ENCODE measurements at places on chromosomes 2 and 18. TPM values are rescaled to one million over a fixed set of nuclear protein-coding genes. Genes with fewer than 3 reads are reported as not detected.
A peak's percentile ranks its signal among the peaks of the same experiment; 100 is the strongest.

DNA sequence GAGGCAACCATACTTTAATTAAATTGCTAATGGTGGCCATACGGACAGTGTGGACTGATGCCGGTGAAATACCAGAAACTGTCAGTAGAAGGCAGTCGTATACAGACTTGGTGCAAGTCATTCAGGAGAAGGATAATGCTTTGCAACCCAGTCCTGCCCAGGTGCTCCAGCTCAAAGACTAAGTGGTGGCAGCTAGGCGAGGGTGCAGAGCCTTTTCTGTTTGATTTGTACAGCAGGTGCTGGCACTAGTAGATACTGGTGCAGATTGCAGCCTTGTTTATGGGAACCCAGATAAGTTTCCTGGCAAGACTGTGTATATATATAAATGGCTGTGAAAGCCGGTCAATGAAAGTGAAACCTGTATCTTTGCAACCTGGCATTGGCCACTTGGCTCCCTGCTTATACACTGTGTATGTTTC is 208.3 kb upstream of the SYT4 start:
- H3K36me3 ChIP-seq, result no peaks in the 10 kb centered on the region
- H3K4me3 ChIP-seq, result no peak overlapping the region

DNA sequence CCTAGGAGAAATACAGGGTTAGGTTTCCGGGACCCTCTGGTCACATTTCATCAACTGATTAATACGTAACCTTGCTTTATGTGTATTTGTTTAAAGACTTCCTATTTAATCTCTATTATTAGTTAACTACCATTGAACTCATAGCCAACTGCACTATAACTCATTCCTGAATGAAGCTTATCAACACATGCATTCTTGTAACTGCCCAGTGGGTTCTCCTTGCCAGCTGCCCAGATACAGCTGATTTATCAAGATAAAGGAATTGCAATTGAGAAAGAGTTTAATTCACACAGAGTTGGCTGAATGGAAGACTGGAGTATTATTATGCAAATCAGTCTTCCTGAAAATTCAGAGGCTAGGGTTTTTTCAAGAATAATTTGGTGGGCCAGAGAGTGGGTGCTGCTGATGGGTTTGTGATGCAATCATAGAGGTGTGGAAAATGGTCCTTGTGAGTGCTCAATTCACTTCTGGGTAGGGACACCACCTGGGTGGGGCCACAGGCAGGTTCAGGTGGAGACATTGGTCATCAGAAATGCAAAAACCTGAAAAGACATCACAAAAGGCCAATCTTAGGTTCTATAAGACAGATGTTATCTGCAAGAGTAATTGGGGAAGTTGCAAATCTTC is 21.1 kb upstream of the NOSTRIN start:
- no peaks in the 10 kb centered on the region for H3K27me3 ChIP-seq
- no peaks in the 10 kb centered on the region for H3K4me1 ChIP-seq
- H3K27ac ChIP-seq, result no peak overlapping the region
- no peak for DNase-seq
- no peaks in the 10 kb centered on the region for H3K36me3 ChIP-seq

- no peaks in the 10 kb centered on the region for H3K27me3 ChIP-seq
- H3K27ac ChIP-seq, result no peak overlapping the region
- H3K4me1 ChIP-seq, result no peaks in the 10 kb centered on the region
- H3K4me3 ChIP-seq, result no peak overlapping the region
- no peak for DNase-seq
These were observed 39.8 kb upstream of the EVA1A start for GRCh38 chr2:75600461-75601011.

GRCh38 chr2:212360068-212360460 is 178.5 kb downstream of the ERBB4 start:
- no peaks in the 10 kb centered on the region for H3K4me1 ChIP-seq
- H3K27ac ChIP-seq, result no peak overlapping the region
- H3K27me3 ChIP-seq, result no peaks in the 10 kb centered on the region
- no peak for DNase-seq
- no peaks in the 10 kb centered on the region for H3K36me3 ChIP-seq

DNA sequence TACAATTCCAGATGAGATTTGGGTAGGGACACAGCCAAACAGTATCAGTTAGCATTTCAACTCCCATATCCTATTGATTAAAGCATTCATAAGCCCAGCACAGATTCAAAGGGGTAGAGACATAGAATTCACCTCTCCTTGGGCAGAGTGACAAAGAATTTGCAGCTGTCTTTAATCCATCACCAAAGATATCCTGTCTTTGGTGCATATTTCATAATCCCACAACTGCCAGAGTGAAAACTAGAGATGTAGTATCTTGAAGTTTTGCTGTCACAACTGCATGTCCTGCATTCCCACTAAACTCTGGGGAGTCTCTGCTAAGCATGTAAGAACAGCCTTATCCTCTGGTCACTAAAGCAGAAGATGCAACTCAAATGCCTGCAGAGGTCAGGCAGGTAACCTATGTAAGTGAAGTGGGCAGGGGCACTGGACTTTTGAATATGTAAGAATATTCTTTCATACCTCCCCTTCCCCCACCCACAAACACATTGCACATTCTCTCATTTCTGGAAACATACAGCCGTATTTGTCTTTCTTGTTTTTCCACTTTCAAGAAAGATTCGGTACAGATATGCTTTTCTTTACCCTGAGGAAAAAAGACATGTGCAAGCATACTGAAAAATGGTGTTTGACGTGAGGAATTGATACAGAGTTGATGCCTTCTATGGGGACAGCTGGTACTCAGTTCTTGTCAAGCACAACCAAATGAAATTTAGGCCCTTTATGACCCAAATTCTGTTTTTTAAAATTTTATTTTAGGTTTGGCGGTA is 283.1 kb downstream of the SP3 start:
- H3K27ac ChIP-seq, result no peak overlapping the region
- DNase-seq, result no peak
- H3K27me3 ChIP-seq, result no peaks in the 10 kb centered on the region
- no peak overlapping the region for H3K4me3 ChIP-seq

DNA sequence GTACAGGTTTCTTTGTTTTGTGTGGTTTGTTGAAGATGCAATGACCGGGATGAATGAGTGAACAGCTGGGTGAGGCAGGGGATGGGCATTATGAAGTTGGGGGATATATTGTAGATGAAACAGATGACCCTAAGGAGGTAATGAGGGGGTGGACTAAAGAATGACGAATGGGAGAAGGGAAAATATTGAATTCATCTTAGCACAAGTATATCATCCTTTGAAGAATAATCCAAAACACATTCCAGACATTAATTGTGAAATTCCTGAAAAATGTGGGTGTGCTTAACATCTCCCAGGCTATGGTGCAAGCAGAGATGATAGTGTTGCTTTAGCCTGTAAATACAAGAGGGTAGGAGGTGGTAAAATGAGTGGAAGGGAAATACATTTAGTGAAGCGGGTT is 5.8 kb downstream of the CRIM1 start:
- no peaks in the 10 kb centered on the region for H3K36me3 ChIP-seq
- no peak overlapping the region for H3K4me3 ChIP-seq
- no peak for DNase-seq
- peak overlapping the region; percentile 35 for H3K27ac ChIP-seq
- H3K27me3 ChIP-seq, result no peaks in the 10 kb centered on the region

GRCh38 chr18:50836521-50836957 is 16.7 kb upstream of the MRO start:
- no peak overlapping the region for H3K27ac ChIP-seq
- no peaks in the 10 kb centered on the region for H3K4me1 ChIP-seq
- no peak overlapping the region for H3K4me3 ChIP-seq
- no peaks in the 10 kb centered on the region for H3K36me3 ChIP-seq
- no peaks in the 10 kb centered on the region for H3K27me3 ChIP-seq

GRCh38 chr18:67463829-67464228 is 52.7 kb downstream of the DSEL start:
- no peak overlapping the region for H3K4me3 ChIP-seq
- H3K4me1 ChIP-seq, result no peaks in the 10 kb centered on the region
- H3K27me3 ChIP-seq, result no peaks in the 10 kb centered on the region
- DNase-seq, result no peak
- H3K27ac ChIP-seq, result no peak overlapping the region

GRCh38 chr18:44342162-44342561 is 338.5 kb upstream of the SETBP1 start:
- no peak for DNase-seq
- no peaks in the 10 kb centered on the region for H3K4me1 ChIP-seq
- no peaks in the 10 kb centered on the region for H3K36me3 ChIP-seq
- no peak overlapping the region for H3K4me3 ChIP-seq
- H3K27ac ChIP-seq, result no peak overlapping the region

GRCh38 chr18:75739682-75740081 is 312.2 kb upstream of the SMIM21 start:
- no peak overlapping the region for H3K4me3 ChIP-seq
- H3K36me3 ChIP-seq, result no peaks in the 10 kb centered on the region
- no peaks in the 10 kb centered on the region for H3K4me1 ChIP-seq
- H3K27ac ChIP-seq, result no peak overlapping the region

DNA sequence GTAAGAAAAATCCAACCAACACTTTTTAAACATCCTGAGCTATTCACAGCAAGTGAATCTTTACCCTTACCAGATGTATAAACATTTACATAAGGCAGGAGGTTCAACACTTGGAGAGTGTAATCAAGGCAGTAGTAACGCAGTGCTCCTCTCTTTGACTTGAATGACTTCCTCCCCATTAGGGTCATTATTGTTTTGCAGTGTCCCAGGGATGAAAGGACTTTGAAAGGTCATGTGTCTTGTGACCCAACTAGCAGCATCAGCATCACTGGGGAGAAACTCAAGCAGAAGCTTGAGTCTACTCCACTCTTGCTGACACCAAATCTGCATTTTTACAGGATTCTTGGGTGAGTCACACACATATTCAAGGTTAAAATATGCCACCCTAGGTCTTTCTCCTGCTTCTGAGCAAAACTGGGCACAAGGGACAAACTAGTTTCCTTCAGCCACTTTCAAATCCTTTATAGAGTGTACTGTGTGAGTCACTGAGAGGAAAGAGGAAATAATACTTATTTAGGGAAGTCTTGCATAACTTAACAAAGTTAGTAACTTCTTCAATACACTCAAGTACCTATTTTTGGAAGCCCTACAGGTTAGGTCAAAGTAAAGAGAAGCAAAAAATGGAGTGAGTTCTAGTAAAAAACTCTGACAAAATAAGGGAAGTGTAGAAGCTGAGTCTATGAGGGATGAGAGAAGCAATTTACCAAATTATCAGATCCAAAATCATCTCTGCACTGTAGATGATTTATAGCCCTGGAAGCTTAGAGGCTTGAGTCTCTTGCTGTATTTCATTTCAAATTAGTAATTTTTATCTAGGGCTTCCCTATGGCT is 51.0 kb upstream of the EML4 start:
- peak overlapping the region; percentile 17 for H3K27ac ChIP-seq
- DNase-seq, result no peak
- H3K27me3 ChIP-seq, result no peaks in the 10 kb centered on the region
- no peaks in the 10 kb centered on the region for H3K36me3 ChIP-seq

DNA sequence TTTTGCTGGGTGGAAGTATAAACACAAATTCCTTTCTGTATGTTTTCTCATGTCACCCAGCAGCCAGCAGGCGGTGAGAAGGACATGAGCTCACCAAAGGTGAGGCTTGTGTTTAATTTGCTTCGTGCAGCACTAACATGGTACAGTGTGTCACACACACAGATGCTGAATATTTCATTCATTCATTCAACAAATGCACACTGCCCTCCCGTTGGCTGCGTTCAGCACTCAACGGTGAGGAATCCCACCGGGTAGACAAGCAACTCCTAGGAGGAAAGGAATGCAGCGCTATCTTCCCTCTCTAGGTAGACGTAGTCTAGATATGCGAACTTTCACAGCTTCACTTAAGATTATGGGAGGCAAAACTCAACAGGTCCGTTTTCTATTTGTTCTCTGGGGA is 85.1 kb downstream of the LONRF2 start:
- H3K4me3 ChIP-seq, result no peak overlapping the region
- H3K36me3 ChIP-seq, result no peaks in the 10 kb centered on the region
- no peak for DNase-seq

DNA sequence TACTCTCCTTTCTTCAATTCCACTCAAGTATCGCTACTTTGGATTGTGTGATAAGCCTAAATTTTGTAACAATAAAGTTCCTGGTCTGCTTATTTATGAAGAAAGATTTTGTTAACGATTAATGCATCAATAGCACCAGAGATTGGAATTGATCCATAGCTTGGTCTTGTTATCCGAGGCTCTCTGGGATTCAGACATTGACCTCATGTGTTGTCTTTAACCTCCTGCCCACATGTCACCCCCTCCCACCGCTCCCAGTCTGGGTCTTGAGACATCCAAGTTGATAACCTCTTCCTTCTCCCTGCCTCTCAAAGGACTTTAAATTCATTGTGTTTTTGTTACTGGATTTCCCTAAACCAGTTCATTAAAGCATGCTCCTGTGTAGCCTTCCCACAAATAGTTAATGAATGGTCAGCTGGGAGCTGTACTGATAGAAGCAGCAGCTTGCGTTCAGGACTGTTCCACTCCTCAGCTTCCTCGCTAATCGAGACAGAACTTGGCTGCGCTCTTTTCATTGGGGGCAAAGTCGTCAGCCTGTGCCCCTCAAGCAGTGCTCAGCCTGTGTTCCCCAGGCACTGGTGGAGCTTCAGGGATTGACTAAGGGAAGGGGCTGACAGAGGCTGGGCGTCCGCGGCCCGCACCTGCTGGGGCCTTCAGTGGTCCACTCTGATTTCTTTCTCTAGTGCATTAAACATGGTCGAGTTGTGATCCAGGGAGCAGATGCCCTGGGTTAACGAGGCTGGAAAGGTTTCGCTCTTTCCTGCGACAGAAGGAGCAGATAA is 18.9 kb downstream of the ASB1 start:
- H3K27ac ChIP-seq, result no peak overlapping the region
- H3K27me3 ChIP-seq, result no peaks in the 10 kb centered on the region
- H3K36me3 ChIP-seq, result peaks cover 13% of the 10 kb centered on the region
- no peaks in the 10 kb centered on the region for H3K4me1 ChIP-seq
- no peak for DNase-seq

DNA sequence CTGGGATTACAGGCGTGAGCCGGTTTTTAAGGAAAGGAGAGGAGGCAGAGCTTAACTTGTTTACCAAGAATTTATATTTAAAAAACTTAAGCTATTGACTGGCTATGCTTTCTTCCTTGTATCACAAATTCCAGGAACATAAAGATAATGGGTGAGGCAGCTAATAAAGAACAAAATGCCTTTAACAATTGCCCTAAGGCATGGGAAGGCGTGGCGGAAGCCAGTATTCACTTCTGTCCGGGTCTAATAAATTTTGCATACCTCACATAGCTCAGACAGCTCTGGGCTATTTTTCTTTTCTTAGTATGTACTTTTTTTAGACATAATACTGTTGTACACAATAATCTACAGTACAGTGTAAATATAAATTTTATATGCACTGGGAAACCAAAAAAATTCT is 1.0 kb upstream of the LDAH start:
- no peaks in the 10 kb centered on the region for H3K36me3 ChIP-seq
- no peak for DNase-seq

Gene FHL2
- total RNA-seq, result 70.8 TPM

Data from aorta (tissue), 5 donors.